ENCODE measurements at places on chromosomes 12 and 14.

DNA sequence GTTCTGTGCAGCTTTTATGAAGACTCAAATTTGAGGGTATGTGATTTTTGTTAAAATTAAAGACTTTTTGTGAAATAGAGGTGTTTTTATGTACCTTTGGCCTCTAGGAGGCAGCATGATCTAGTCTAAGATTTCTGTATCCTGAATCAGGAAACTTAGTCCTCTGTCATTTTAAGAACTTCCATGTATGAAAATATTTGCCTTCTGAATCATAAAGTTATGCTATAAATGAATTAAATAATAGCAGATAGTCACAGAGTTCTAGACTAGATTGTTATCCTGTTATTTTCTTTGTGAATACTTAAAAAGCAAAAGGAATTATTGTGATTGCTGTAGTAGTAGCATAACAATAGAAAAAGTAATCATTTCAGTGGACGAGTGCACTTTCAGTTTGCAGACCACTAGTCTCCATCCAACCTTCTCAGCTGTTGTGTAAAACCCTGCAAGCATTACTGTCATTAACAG, 56.3 kb downstream of the FGD4 start:
- DNase-seq: peak; percentile 38

DNA sequence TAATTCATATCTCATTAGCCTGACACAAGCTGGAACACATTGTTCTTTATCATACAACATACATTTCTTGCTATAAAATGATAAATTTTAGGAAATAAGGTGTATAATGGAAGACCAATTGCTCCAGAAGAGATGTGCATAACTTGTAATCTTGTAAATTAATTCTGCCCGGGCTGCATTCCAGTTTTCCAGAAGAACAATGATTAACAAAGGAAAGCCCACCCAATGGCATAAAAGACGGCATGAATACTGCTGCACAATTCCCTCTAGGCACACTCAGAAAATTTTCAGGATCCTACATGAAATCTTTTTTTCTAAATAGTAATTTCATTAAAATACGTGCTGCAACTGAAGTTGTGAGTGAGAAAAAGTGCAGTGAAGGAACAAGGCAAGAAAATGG, 137.4 kb upstream of the KRR1 start:
- DNase-seq: no peak

DNA sequence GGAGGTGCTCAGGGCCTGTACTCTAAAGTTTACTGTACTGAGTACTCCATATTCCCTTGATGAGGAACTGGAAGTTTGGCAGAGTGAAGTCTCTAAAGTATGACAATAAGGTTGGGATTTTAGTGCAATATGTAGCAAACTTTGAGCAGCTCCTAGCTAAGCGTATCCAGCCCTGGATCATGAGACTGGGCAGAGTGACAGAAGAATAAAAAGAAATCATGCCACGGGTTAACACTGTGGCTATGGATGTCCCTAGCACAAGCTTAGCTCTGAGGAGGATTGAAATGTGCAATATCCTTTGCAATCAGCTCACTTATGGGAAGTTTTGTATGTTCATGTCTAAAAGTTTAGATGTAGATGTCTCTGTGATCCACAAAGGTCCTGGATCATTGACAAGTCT, 114.1 kb downstream of the SMOC1 start:
- DNase-seq: no peak

DNA sequence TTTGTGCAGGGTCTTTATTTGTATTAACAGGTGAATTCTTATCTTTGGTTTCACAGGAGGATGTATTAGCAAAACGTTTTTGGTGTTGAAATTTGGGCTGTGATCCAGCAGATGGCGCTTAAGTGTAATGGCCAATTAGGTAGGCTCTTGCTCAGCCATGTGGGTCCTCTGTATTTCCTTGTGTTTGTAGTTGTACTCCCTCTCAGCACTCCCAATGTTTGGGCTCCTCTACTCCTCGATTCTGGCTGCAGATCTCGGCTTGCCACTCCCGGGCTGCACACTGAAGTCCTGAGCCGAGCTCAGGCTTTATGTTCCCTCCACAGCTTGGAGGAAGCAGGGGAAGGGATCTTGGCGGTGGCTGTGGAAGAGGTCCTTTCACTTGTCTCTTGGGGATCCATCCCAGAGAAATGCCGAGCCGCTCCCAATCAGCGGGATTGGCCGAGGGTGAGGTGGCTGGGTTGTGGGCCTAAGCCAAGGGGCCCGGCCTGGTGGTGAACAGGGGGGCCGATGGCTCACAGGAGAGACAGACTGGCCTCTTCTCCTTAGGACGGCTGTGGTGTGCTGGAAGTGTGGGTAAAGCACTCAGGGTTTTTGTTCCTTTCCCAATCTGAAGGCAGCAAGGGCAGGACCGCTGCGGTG, 133.7 kb downstream of the AEBP2 start:
- no peak for DNase-seq

- DNase-seq: no peak
These were observed 903 bp downstream of the BRF1 start for GRCh38 chr14:105299654-105300541.

DNA sequence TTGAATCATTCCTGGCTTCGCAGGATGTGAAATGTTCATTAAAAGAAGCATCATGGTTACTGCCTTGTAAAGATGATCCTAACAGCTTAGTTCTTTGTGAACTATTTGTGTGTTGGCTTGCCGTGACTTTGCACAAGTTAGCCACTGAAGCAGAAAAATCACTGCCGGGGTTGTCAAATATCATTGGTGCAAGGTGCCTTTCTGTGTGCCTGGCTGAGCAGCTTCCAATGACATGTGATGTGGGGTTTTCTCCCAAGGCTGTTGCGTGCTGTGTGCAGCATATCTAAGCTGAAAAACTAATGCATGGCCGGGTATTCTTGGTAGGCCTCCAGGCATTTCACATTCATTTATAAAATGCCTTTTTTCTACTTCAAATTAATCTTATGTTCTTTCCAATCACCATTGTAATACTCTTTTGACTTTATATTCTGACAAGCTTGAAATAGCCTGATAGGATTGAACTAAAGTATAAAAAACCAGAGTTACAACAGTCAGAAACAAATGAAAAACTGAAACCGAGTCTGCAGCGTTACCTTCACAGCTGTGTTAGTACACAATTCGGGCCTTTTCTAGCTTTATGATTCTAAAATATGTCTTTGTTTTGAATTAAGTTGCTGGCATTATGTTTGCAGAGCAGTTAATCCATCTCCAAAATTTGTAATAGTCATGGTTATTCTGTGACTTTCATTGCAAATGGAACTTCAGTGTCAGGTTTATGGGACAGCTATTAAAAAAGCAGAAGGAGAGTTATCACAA, 222.1 kb downstream of the SYT1 start:
- DNase-seq: no peak

GRCh38 chr14:77230914-77231313, 40.1 kb downstream of the NGB start:
- no peak for DNase-seq

DNA sequence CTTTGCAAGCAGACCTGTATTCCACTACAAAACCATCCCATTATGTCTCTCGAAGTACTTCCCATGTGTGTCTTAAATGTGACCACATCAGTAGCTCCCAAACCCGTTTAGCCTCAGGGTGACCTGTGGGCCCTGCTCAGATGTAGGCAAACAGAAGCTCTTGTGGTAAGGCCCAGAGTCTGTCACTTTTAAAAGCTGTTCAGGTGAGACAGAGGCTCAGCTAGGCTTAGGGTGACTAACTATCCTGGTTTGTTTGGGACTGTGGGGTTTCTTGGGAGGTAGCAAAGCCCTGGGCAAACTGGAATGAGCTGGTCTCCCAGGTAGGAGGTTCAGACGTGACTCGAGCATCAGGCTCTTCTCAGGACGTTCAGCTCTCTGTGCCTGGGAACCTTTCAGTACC, 64.5 kb upstream of the VASH1 start:
- no peak for DNase-seq

DNA sequence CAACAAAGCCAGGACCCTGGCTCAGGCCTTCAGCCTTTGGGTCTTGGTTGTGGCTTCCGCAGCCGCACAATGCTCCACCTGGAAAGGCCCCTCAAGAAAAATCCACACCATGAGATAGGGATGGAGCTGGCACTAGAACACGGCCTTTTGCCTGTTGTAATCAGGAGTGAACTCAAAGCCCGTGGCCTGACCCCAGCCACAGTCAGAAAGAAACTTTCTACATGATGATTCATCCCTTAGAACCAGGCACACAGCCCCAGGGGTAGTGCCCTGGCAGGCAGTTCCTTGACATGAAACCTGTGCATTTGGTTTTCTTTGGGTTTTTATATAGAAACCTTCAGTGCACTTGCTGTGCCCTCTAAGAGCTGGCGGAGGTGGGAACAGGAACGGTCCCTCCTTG, 5.1 kb downstream of the CLMN start:
- DNase-seq: no peak

GRCh38 chr14:86321151-86321550, 791.2 kb downstream of the FLRT2 start:
- no peak for DNase-seq

- no peak for DNase-seq
These were observed 47.7 kb downstream of the PSMA6 start for GRCh38 chr14:35339761-35340406.

- peak; percentile 50 for DNase-seq
These were observed 74.3 kb upstream of the CPM start for GRCh38 chr12:69007101-69007854.

DNA sequence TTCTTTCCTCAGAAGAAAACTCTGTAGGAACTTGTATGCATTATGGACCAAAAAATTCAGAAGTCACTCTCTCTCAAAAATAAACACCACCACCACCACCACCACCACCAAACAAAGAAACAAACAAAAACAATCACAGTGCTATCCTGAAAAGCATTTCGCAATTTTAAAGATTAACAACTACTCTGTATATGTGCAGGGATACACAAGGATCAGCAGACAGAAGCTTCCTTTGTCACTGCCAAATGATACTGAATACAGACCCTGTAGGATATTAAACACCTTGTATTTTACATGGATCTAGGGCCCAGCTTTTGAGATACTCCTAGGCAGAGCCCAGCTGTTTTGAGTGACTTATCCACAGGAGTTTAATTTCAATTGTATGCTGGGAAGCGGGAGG, 31.7 kb downstream of the ATP2B1 start:
- no peak for DNase-seq

- no peak for DNase-seq
These were observed 30.5 kb upstream of the LMNTD1 start for GRCh38 chr12:25583545-25583944.

DNA sequence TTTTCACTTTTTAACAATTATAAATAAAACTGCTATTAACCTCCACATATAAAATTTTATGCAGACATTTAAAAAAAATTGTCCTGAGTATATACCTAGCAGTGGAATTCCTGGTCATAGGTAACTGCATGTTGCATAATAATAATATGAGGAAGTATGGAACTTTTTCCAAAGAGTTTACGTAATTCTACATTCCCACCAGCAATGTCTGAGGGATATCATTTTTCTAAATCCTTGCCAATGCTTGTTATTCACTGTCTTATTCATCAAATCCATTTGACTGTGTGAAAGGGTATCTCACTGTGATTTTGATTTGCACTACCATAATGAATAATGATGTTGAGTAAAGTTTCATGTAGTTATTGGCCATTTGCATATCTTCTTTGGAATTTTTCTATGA, 393.8 kb downstream of the LRFN5 start:
- no peak for DNase-seq

- DNase-seq: no peak
These were observed 361.8 kb downstream of the C12orf50 start for GRCh38 chr12:87667378-87667777.

GRCh38 chr12:107400686-107401447, 284.7 kb upstream of the PWP1 start:
- no peak for DNase-seq

GRCh38 chr14:50064993-50065392, 51.4 kb downstream of the VCPKMT start:
- no peak for DNase-seq

GRCh38 chr12:13350381-13350780, 153.9 kb downstream of the EMP1 start:
- no peak for DNase-seq

GRCh38 chr14:91872011-91872501, 4.7 kb upstream of the TC2N start:
- no peak for DNase-seq
